ENCODE measurements at places on chromosomes 2 and 18.
A peak's percentile ranks its signal among the peaks of the same experiment; 100 is the strongest.

- peak; percentile 41 for DNase-seq
These were observed 94.5 kb upstream of the HAAO start for GRCh38 chr2:42886921-42887320.

- no peak for DNase-seq
These were observed 15.1 kb upstream of the NT5C1B start for GRCh38 chr2:18604531-18604885.

DNA sequence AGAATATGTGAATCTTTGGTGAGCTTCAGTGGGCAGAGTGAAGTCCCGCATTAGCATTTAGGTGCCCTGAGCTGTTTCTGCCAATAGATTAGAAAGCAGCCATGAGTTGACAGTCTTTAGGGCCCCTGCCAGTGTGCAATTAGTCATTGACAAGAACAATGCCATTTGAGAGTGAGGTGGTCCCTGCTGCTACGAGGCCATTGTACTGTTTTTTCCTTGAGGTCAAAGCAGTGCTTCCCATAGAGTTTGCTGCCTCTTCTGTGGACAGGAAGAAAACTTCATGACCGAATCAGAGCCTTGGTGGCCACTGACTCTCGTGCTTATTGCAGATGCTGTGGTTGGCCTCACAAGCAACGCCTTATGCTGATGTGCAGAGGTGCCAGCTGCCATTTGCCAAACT lies 102.7 kb downstream of the SH3BP4 start:
- DNase-seq, result no peak

DNA sequence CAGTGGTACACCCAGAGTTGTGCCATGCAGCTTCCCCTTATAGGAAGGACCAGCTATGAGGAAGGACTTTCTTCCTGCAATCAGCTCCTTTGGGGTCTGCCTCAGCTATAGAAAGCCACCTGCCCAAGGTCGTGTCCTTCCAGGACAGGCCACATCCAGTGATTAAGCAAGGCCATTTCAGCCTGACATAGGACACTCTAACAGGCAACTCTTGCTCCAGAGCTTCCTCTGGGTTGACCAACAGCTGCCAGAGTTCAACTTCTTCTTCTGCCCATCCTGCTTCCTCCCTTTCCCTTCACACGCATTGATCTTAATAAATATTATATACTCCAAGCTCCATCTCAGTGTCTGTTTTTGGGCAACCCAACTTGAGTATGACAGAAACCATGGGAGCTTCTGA lies 12.8 kb downstream of the LRP2 start:
- DNase-seq, result no peak

DNA sequence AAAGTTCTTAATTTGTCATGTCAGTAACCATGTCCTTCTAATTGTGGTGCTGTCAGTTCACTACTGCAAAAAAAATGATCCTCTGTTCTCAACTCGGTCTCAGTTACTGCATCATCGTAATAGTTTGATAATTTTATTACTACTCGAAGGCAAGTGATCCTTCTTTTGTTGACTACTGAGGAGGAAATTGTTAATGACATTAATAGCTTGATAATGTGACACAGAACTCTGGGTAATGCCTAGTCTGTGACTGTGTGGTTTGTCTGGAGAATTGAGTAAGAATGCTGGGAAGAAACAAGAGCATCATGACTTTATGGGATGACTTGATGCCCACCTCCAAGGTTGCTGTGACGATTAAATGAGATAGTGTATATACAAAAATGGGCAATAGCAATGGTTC lies 267.2 kb downstream of the LRRTM1 start:
- DNase-seq, result no peak

DNA sequence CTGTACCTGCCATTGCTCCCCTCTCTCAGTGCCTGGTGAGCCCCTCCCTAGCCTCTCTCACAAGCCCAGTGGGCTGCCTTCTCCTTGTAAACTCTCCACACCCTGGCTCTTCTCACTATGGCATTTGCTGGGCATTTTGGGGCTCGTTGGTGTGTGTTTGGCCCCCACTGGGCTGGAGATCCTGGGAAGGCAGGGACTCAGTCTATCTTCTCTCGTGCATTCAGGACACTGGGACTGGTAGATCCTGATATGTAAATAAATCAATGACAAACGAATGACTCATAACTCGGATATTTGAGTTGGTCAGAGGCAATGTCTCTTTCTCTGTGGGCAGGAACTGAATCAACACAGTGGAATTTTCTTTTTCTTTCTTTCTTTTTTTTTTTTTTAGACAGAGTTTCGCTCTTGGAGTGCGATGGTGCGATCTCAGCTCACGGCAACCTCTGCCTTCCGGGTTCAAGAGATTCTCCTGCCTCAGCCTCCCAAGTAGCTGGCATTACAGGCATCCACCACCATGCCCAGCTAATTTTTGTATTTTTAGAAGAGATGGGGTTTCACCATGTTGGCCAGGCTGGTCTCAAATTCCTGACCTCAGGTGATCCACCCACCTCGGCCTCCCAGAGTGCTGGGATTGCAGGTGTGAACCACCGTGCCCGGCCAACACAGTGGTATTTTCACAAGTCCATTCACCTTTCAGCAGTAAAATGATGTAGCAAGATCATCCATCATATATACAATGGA lies 144.6 kb upstream of the SPRED2 start:
- DNase-seq, result peak; percentile 15

GRCh38 chr2:24816884-24817283 lies 23.7 kb downstream of the CENPO start:
- DNase-seq, result peak; percentile 6

DNA sequence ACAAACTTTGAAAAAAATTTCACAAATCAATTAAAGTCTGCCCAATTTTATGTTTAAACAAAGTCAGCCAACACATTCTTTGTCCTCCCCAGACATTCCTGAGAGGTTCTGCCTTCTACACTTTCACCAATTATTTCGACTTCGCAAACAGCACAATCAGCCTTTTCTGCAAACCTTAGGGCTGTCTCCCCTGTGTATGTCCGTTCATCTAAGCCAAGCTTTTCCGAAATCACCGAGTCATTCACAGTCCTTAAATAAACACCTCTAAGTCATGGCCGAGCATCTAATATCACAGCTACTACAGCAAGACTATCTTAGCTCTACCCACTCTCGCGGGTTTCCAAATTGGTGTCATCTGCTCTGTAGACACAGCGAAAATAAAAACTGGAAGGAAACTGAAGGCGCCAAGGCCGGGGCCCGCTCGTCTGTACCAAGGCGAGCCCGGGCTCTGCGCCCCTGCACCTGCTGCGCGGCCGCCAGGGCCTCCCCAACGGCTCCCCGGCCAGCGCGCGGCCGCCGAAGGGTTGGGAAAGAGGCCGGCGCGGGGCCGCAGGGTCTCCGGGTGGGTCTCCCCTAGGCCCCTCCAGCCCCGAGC lies 730 bp downstream of the ODC1 start:
- no peak for DNase-seq

GRCh38 chr18:40642692-40643229 lies 1312.3 kb upstream of the PIK3C3 start:
- DNase-seq, result no peak

DNA sequence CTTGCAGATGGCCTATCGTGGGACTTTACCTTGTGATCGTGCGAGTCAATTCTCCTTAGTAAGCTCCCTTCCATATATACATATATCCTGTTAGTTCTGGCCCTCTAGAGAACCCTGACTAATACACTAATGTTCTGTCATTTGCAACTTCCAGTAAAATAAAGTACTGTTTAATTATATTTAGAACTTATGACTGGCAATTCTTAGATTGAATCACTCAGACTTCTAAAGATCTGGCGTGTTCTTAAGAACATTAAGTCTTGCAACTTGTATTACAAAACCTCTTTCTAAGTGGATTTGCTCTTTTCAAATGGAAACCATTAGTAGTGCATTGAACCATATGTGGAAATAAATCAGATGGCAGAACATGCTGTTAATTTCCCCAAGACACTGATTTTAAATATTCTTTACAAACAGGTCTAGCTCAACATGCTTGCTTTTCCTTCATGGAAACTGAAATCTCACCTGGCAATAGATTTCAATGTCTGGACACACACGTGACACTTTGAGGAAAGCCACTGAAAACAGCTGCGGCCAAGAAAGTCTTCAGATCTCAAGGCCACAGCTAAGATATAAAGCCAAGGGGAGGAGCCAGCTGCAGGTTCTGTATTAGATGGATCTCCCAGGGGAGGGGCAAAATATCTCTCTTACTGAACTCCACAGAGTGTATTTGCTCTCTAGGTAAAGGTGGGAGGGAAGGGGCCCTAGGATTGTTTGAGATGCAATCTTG lies 50.6 kb downstream of the PMAIP1 start:
- peak; percentile 22 for DNase-seq

DNA sequence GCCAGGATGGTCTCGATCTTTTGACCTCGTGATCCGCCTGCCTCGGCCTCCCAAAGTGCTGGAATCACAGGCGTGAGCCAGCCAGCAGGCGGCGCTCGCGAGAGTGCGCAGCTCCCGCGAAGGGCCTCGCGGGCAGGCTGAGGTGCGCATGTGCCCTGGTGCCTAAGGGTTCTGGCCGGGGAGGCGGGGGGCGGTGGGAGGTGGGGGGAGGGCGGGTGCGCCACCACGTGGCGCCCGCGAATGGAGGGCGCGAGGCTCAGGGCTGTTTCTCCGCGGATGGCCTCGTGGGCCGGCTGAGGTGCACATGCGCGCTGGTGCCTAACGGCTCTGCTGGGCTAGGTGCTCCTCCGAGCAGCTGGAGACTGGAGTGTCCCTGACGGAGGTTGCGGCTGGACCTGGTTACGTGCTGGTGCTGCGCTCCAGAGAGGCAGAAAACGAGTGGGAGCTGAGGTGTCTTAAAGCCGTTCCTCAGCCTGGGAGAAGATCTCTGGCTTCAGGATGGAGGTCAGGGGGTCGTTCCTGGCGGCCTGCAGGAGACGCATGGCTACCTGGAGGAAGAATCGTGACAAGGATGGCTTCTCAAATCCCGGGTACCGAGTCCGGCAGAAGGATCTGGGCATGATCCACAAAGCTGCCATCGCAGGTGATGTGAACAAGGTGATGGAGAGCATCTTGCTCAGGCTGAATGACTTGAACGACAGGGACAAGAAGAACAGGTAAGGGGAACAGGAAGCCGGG lies at the start of gene ANKRD62:
Gene ANKRD62, plus strand, starts transcription at position 324 of the 738 bp plus-strand sequence. Its CDS starts 175 bp downstream, at position 499.
- no peak for DNase-seq

- DNase-seq, result no peak
These were observed 57.7 kb downstream of the ROCK2 start for GRCh38 chr2:11286749-11287148.

- no peak for DNase-seq
These were observed 210.9 kb downstream of the DYM start for GRCh38 chr18:49249521-49249920.

Data from mucosa of gallbladder (tissue), 1 donor.